ENCODE measurements at places on chromosomes 6 and 20.

DNA sequence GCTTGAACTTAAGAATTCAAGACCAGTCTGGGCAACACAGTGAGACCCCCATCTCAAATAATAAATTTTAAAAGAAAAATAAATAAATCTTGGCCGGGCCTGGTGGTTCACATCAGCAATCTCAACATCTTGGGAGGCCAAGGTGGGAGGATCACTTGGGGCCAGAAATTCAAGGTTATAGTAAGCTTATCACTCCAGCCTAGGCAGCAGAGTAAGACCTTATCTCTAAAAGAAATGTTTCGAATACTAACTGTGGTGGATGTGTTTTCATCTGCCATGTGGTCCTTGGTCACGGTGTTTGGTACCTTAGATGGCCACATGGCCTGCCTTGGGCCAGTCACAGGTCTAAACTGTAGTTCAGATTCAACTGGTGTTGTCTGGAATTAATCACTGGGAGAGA, 5.8 kb downstream of the UBE2C start:
- no peak for DNase-seq

GRCh38 chr6:94217836-94218235, 798.5 kb upstream of the EPHA7 start:
- no peak for DNase-seq

DNA sequence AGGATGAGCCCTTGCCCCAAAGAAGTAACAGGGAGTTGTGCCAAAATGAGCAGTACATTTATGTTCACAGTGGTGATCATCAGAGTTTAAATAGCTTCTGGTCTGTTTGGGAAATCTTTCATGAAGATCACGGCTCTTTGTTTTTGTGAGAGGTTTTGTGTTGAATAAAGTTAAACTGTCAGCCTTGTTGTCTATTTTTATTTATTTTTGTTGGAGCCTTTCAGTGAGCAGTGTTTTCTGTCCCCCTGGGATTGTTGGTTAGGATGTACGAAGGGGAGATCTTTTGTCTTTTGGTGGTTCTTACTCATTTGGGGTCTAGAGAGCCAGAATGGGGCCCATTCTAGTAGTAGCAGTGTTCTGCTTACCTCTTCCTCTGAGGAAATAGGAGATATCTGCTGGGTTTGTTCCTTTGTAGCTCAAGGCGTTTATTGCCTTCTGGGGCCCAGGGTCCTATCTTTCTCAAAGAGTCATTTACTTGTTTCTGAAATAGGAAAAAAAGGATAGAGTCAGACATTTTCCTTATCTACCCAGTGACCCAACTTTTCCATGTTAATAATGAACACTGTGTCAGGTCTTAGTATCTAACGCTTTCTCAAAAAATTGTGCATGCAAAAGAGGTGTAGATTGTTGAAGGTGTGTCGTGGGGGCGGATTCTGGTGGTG, 157.4 kb downstream of the JARID2 start:
- DNase-seq = no peak

DNA sequence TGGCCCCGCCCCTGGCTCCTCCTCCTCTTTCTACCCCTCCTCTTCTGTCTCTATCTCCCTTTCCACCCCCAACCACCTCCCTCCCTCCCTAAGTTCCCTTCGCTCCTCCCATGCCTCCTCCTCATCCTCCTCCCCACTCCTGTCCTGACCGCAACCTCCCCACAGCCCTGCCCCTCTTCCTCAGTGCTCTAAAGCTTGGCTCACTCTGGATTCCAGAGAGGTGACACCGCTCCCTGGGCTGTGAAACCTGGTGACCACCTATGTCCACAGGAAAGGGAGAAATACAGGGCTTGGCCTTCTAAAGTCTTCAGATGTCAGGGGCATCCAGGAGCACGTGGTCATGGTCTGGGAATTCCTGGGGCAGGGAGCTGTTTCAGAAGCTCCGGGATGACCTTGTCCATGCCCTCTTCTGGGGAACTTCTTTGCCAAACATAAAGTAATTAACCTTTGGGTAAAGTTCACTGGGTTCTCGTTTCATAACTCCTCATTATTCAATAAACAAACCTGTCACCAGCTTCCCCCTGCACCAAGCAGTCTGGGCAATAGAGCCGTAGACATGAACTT, 345 bp upstream of the CST5 start:
- no peak for DNase-seq

GRCh38 chr6:157488058-157488457, 107.1 kb downstream of the ZDHHC14 start:
- no peak for DNase-seq

GRCh38 chr6:108156180-108156937, 9.5 kb upstream of the NR2E1 start:
- DNase-seq = no peak

GRCh38 chr6:46329568-46329967, 158.8 kb upstream of the ENPP5 start:
- no peak for DNase-seq

Data from fibroblast of skin of left biceps (primary cell).